ENCODE measurements at places on chromosomes 11 and 22. TPM values are rescaled to one million over a fixed set of nuclear protein-coding genes. Genes with fewer than 3 reads are reported as not detected.

GRCh38 chr11:110463153-110463552 lies 33.4 kb downstream of the FDX1 start:
- H3K4me1 ChIP-seq: no peaks in the 10 kb centered on the region
- no peaks in the 10 kb centered on the region for H3K27me3 ChIP-seq
- no peak overlapping the region for H3K4me3 ChIP-seq
- no peak overlapping the region for H3K27ac ChIP-seq

DNA sequence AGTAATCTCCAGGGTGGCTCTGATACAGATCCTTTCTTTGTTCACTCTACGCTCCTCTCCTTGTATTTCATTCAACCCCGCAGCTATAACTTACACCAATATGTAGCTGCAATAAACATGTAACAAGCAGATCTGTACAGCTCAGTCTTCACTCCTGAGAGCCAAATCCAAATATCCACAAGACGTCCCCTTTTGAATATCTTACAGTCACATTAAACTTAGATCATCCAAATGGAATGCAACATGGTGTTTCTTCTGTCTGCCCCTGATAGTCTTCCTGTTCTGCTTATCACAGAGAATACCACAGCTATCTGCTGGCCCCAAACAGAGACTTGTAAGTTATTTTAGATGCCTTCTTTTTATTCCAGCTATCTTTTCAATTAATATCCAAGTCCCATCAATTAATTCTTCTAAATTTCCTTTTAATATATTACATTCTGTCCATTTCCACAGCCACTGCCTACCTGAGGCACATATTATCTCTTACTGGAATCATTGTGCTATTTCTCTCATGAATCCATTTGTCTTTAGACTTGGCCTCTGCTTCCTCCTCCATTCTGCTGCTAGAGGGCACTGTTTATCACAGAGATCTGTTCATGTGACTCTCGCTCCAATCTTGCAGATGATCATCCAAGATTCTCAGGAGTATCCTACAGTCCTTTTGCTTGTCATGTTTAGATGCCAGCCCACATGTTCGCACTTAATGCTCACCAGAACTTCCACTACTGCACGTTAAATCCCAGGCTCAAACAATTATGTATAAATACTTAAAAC lies 908.6 kb downstream of the NTM start:
- no peak for DNase-seq
- no peaks in the 10 kb centered on the region for H3K27me3 ChIP-seq
- H3K4me3 ChIP-seq: no peak overlapping the region
- no peaks in the 10 kb centered on the region for H3K36me3 ChIP-seq

DNA sequence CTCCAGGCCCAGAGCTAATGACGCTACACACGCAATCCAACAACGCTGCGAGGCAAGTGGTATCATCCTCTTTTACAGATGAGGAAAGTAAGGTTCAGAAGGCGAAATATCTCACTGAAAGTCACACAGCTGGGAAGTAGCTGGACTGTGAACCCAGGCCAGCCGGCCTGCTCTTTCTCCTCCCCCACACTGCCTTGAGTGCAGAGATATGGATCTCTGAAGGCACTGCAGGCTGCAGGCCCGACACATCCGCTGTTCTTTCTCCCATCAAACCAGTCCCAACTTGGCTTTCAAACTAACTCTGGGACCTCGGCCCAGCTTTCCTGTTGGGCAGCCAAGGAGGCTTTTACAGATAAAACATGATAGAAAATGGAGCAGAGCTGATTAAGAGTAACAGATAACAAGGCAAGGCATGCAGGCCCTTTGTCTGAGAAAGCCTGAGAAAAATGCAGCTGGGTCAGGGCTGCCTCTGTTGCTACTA lies 64.0 kb upstream of the PTPRJ start:
- peak; percentile 38 for DNase-seq
- H3K36me3 ChIP-seq: no peaks in the 10 kb centered on the region
- no peaks in the 10 kb centered on the region for H3K27me3 ChIP-seq
- no peak overlapping the region for H3K27ac ChIP-seq
- no peak overlapping the region for H3K4me3 ChIP-seq

ANO9 gene
- 2.7 TPM for total RNA-seq

- no peaks in the 10 kb centered on the region for H3K27me3 ChIP-seq
- no peak for DNase-seq
- H3K36me3 ChIP-seq: no peaks in the 10 kb centered on the region
- H3K27ac ChIP-seq: no peak overlapping the region
- no peaks in the 10 kb centered on the region for H3K4me1 ChIP-seq
Observed at GRCh38 chr11:122025757-122026156, 90.3 kb downstream of the BLID start.

- H3K4me1 ChIP-seq: no peaks in the 10 kb centered on the region
- H3K27ac ChIP-seq: no peak overlapping the region
- no peak overlapping the region for H3K4me3 ChIP-seq
- no peaks in the 10 kb centered on the region for H3K36me3 ChIP-seq
- no peaks in the 10 kb centered on the region for H3K27me3 ChIP-seq
- no peak for DNase-seq
Observed at GRCh38 chr11:129352676-129353075, 23.0 kb upstream of the BARX2 start.

GLYATL2 gene
- not detected for total RNA-seq

CECR2 gene
- total RNA-seq: 11.6 TPM

GRCh38 chr11:71282581-71283351 lies 30.4 kb upstream of the SHANK2 start:
- H3K36me3 ChIP-seq: no peaks in the 10 kb centered on the region
- H3K4me1 ChIP-seq: no peaks in the 10 kb centered on the region
- H3K27me3 ChIP-seq: peaks cover 2% of the 10 kb centered on the region
- no peak for DNase-seq

- H3K4me1 ChIP-seq: no peaks in the 10 kb centered on the region
- no peak for DNase-seq
- H3K27ac ChIP-seq: no peak overlapping the region
- no peaks in the 10 kb centered on the region for H3K27me3 ChIP-seq
Observed at GRCh38 chr11:26730414-26731083, 8.7 kb upstream of the SLC5A12 start.

ARVCF gene
- 35.8 TPM for total RNA-seq

DNA sequence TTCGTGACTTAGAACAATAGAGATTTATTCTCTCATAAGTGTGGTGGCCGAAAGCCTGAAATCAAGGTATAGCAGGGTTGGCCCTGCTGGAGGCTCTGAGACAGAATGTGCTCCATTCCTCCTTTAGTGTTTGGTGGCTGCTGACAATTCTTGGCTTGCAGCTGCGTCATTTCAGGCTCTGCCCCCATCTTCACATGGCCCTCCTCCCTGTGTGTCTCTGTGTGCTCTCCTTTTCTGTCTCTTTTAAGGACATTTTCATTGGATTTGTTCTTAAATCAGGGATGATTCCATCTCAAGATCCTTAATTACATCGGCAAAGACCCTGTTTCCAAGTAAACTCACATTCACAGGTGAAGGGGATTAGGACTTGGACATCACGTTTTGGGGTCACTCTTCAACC lies 10.2 kb upstream of the APOL6 start:
- H3K4me1 ChIP-seq: peaks cover 30% of the 10 kb centered on the region
- no peak overlapping the region for H3K4me3 ChIP-seq
- H3K36me3 ChIP-seq: no peaks in the 10 kb centered on the region
- no peak for DNase-seq

GRCh38 chr11:111736181-111736590 lies 30.0 kb downstream of the PPP2R1B start:
- H3K4me3 ChIP-seq: no peak overlapping the region
- no peaks in the 10 kb centered on the region for H3K27me3 ChIP-seq
- H3K27ac ChIP-seq: peak overlapping the region; percentile 95
- peaks cover 74% of the 10 kb centered on the region for H3K4me1 ChIP-seq

TMPRSS5 gene
- 0.20 TPM for total RNA-seq

Measured in heart left ventricle (tissue), 16 donors.